Fibroblast of skin of left biceps (primary cell): ENCODE measurements at places on chromosomes 3 and 15.

DNA sequence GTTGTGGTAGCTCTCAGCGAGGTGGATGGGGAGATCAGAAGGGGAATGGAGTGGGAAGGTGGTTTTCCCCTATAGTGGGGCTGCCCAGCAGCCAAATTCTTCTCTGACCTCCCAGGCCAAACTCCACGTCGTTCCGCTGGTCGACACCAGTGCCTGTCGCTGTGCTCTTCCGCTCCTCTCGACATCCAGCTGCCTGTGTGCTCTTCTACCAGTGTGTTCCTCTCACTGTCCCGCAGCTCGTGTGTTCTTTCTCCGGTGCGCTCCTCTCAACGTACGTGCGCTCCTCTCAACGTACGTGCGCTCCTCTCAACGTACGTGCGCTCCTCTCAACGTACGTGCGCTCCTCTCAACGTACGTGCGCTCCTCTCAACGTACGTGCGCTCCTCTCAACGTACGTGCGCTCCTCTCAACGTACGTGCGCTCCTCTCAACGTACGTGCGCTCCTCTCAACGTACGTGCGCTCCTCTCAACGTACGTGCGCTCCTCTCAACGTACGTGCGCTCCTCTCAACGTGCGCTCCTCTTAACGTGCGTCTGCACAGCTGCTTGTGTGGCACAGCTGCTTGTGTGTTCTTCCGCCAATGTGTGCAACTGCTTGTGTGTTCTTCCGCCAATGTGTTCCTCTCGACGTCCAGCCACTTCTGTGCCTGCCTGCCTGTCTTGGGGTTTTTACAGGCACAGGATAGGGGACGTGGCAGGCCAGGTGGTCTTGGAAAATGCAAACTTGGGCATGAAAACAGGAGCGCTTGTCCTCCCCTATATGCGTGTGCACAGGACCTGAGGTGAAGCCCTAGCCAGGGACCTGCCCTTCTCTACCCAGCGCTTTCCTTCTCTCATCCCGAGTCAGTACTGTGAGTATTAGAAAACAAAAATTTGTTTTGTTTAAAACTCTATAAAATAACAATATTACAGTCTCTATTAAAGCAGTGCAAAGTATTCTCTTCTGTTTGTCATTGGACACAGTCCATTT, 991.1 kb downstream of the GBE1 start:
- no peak for DNase-seq

- DNase-seq, result no peak
Observed at GRCh38 chr3:186624598-186624997, 11.7 kb downstream of the AHSG start.

GRCh38 chr3:139480585-139480984, 4.3 kb upstream of the RBP2 start:
- DNase-seq, result no peak

GRCh38 chr3:171986757-171987518, 52.4 kb upstream of the FNDC3B start:
- DNase-seq, result no peak
